ENCODE measurements at places on chromosomes 7 and 10.

GRCh38 chr10:96208271-96208670 is 63.1 kb downstream of the BLNK start:
- DNase-seq: no peak

- DNase-seq: no peak
These were observed 125.4 kb upstream of the BET1 start for GRCh38 chr7:94129443-94130140.

DNA sequence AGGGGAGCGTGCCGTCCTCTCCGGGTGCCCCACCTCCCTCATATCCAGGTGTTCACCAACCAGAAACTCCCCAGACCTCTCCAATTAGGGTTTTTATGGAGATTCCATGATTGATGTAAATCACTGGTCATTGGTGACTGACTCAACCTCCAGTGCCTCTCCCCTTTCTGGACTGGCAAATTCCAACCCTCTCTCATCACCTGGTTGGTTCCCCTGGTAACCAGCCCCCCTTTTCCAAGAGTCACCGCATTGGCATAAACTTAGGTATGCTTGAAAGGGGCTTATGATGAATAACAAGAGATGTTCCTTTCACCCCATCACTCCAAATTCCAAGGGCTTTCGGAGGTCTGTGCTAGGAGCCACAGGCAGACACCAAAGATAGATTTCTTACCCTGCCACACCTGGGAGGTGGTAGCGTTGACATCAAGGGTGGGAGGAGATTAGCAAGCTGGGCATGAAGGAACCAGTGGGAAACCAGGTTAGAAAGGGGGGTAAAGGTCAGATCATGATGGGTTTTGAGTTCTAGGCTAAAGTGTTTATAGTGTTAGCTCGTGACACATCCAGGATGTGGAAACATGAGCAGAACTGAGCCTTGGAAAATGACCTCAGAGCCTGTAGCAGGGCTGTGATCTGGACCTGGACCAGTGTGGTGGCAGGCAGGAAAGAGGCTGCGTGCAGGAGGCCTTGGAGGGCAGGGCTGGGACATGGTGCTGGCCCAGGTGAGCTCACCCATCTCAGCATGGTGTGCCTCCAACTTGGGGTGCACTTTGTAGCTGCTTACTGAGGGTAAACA is 45.1 kb downstream of the CAMK1D start:
- DNase-seq: no peak

DNA sequence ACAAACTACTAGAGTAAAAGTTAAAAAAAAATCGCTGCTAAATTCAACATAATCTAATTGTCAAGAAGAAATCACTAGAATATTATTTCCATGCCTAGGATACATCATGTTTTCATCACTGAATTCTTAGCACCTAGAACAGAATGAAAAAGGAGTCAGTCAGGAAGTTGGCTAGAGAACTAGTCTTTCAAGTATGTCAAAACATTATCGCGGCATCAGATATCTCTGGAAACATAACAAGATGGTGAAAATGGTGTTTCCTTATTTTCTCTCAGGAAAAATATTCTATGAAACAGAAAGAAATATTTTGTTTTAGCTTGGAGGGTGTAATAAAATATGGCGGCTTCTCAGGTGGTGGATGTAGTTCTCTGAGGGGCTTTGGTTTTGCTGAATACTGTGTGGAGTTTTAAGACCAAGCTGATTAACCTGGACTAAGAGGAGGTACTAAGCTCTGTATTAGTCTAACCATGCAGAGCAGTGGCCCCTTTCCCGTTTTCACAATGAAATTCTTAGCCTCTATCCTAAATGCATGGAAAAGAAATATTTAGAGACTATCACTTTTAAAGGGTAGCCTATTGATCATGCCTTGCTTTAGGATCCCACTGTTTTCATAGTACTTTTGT is 205.6 kb downstream of the MDFIC start:
- DNase-seq: no peak

DNA sequence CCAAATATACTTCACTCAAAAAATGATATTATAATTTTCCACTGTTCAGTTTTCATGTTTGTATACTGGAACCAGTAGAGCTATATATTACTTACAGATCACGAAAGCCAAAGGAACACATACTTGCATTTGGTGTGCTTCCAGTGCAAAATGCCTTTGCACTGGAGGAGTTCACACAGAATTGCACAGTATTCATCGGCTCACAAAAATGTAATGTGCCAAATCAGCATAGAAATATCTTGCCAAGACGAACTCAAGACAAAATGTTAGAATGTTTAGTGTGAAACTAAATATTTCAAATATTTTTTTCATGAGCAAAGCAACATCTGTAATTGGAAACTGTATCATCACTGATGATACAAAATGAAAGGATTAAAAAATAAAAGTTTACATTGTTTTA is 646.2 kb upstream of the SEMA3D start:
- no peak for DNase-seq

DNA sequence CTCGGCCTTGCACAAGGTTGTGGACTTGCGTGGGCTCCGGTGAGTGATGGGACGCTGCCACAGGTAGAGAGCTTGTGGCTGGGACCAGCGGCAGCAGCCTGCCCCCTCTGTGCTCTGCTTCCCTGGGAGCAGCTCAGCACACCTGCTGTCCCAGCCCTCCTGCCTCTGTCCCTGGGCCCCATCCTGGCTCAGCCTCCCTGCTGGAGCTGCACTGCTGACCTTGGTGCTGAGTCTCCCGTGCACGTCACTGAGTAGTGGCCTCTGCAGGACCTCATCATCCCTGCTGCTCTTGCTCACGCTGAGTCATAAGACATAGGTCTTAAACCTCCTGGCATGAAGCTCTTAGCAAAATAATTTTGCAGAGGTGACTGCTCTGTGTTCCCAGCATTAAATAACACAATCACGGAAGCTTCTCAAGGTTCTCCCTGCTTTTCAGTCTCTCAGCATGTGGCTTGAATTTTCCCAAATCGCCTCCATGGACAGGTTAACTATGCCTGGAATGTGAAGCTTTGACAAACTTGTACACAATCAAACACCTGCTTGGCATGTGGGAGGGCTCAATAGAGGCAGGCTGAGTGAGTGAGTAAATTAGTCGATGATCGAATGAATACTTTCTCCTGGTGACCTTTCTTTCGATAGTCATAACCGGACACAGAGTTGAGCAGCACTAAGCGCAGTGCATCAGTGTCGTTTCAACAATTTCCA is 63.8 kb upstream of the NPS start:
- DNase-seq: no peak

- DNase-seq: no peak
These were observed 560.3 kb downstream of the ATRNL1 start for GRCh38 chr10:115653473-115653872.

DNA sequence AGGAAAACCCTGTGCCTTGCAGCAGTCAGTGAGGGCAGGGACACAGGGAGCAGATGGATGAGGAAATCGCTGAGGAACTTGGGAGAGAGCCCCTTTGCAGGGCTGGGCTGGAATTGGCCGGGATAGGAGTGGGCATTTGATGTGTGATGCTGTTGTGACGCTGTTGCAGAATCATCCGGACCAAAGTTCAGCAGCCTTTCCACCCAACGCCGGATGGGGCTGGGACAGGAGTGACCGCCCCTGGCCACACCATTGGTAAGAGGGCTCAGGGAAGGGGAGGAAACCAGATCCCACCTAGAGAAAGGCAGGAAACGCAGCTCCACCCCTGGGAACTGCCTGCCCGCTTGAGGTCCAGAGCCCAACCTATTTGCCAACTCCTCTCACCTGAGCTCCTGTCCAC is 33.9 kb downstream of the PAX2 start:
- DNase-seq: no peak

GRCh38 chr7:151822541-151823181 is 54.3 kb downstream of the PRKAG2 start:
- no peak for DNase-seq

DNA sequence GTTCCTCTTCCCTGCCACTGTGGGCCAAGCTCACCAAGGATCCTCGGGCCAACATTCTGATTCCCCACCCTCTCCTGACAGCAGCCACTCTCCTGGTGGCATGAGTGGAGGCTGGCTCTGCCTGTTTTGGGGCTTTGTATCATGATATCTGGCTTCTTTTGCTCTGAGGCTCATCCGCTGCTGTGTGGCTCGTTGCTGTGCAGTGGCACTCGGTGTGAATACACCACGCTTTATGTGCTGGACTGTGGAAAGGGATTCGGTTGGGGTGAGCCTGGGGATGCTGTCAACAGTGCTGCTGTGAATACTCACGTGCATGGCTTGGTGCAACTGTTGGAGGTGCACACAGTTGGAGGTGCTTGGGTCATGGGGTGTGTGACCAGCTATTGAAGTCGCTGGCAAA is 208.5 kb downstream of the COBL start:
- DNase-seq: no peak

- DNase-seq: no peak
These were observed 288.5 kb downstream of the GRID1 start for GRCh38 chr10:86077871-86078638.

GRCh38 chr10:130808686-130809085 is 502.8 kb downstream of the TCERG1L start:
- no peak for DNase-seq

GRCh38 chr10:95626500-95626899 is 30.0 kb downstream of the ALDH18A1 start:
- no peak for DNase-seq

DNA sequence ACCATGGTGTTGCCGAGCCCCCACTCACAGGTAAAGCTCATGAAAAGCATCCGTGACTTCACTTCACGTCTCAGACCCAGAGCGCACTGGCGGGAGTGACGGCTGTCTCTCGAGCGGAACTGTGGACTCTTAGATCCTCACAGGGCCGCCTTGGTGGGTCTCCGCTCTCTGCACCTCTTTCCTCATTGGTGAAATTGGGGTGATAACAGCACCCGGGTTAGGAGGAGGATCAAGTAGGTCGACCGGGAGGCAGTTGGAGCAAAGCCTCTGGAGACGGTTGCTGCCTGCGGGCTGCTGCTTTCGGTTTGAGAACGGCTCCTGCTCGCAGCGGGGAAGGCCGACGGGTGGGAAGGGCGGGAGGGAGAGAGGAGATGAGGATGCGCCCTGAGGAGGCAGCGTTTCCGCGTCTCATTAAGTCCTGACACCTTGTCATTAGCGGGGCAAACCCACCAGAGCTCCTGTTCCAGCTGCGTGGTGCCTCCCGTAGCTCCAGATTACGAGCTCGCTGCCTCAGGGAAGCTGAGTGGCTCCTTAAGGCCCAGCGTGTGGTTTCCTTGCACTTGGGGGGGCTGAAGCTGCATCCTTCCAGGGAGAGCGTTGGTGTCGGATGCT is 51.9 kb upstream of the CFAP46 start:
- no peak for DNase-seq

DNA sequence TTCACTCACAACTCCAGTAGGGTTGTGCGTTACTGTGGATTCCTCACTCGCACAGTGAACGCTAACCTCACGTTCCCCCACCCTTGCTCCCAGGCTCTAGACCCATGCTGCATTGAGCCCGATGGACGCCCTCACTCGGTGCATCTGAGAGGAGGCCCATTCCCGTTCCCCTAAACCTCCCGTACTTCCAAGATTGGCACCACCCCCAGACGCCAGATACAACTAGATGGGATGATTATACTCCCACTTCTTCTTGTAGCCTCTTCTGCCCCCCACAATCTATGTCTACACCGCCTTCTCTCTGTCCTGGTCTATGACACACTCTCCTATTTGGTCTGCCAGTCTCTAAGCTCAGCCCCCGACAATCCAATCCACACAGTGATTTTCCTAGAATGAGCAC is 57.3 kb upstream of the NCAPG2 start:
- DNase-seq: no peak

- DNase-seq: no peak
These were observed 948 bp downstream of the ZNF138 start for GRCh38 chr7:64795176-64795575.

GRCh38 chr7:111877931-111878330 is 315.6 kb upstream of the IMMP2L start:
- DNase-seq: no peak

GRCh38 chr10:128709686-128710085 is 583.5 kb upstream of the MKI67 start:
- no peak for DNase-seq

DNA sequence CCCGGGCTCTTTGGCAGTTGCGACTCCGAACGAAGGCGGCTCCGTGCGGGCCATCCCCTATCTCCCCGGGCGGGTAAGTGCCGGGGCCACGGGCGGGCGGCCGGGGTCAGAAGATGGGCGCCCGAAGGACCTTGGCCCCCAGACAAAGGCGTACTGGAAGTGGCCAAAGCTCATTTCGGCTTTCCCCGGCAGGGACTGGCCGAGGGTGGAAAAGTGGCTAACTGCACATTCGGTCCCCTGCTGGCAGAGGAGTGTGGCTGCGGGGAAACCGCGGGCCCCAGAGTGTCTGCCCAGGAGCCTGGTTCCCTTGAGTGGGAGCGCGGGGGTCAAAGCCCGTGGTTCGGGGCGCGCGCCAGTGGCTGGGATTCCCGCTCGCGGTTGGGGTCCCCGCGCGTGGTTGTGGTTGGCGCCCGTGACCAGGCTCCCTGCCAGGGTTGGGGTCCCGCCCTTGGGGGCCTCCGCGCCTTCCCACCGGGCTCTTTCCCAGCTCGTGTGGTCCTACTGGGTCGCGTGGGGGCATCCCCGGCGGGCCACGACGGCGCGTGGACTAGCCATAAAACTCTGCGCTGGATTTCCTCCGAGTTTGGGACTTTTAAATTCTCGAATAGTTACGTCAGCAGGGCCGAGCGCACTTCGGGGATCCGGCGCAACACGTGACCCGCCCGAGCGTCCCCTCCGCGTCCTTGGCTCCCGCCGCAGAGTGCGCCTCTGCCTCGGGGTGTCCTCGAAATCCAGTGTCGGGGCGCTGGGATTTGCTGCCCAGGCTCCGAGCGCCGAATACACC is 124.4 kb downstream of the TACC2 start:
- no peak for DNase-seq

GRCh38 chr10:70272925-70273316 is 10.9 kb downstream of the NPFFR1 start:
- no peak for DNase-seq

DNA sequence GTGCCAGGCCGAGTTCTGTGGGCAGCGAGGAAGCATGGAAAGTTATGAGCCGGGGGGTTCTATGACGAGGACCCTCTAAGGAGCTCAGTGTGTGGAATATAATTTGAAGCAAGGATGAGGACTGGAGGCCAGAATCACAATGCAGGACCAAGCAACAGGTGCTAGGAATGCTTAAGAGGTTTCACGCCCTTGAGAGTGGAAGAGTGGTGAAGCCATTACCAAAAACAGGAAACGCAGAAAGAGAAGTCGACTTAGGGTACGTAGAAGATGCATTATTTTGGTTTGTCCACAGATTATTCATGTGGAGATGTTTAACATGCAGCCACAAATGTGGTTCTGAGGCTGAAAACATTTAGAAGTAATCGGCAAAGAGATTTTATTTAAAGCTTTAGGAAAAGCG is 78.7 kb downstream of the PIP4K2A start:
- no peak for DNase-seq

GRCh38 chr10:99999319-100000108 is 10.2 kb downstream of the DNMBP start:
- no peak for DNase-seq

- no peak for DNase-seq
These were observed 53.5 kb downstream of the AOAH start for GRCh38 chr7:36670585-36671431.

GRCh38 chr10:101832325-101832771 is 11.3 kb downstream of the KCNIP2 start:
- no peak for DNase-seq

GRCh38 chr7:22275661-22276060 is 81.3 kb downstream of the RAPGEF5 start:
- DNase-seq: no peak

- no peak for DNase-seq
These were observed 11.6 kb upstream of the CYTH3 start for GRCh38 chr7:6284055-6284400.
